ENCODE measurements at places on chromosomes 6 and 20. TPM values are rescaled to one million over a fixed set of nuclear protein-coding genes. Genes with fewer than 3 reads are reported as not detected.
A peak's percentile ranks its signal among the peaks of the same experiment; 100 is the strongest.

SIRPB1 gene
- total RNA-seq = 0.89 TPM

NT5E gene
- total RNA-seq = 7.3 TPM

OR2J3 gene
- not detected for total RNA-seq

SEMG1 gene
- total RNA-seq = not detected

COL12A1 gene
- 20.9 TPM for total RNA-seq

CTAGE9 gene
- not detected for total RNA-seq

RAB5IF gene
- 45.3 TPM for total RNA-seq

DNA sequence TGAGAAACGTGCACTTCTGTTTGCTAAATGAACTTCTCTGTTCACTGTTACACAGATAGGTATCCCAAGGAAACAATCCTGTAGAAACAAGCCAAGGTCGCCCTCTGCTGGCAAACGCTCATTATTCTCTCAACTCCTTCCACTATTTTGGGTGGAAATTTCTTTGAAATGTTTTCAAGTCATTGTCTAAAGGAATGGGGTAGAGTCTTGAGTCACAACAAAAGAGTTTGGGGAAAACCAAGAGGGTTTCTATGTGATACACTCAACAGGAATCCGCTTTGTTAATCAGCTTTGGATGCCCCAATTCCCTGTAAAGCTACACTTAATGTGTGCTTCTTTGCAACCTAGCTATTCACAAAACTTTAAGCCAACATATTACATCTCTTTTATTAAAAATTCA lies 4.6 kb upstream of the RAE1 start:
- DNase-seq = peak; percentile 69

DNA sequence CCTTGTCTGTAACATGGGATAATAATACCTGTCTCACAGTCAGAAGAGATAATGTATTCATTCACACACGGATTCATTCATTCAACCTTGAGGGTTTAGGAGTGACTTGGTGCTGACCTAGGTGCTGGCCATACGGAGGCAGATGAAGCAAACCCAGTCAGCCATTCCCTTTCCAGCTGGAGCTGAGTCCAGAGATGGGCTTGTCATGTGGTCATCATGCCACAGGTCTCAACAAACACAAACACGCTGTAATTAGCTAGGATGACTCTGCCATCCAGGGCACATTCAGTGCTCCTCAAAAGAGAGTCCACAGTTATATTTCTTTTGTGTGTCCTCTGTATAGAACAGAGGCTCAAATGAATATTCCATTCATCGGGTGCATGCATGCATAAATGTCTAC lies 19.5 kb upstream of the PRELID3B start:
- no peak for DNase-seq
